ENCODE measurements at places on chromosomes 11 and 22.

- no peak for DNase-seq
Measured at GRCh38 chr22:18057568-18058209, 20.1 kb upstream of the PEX26 start.

GRCh38 chr11:63552921-63553320 is 10.3 kb downstream of the PLAAT2 start:
- no peak for DNase-seq

DNA sequence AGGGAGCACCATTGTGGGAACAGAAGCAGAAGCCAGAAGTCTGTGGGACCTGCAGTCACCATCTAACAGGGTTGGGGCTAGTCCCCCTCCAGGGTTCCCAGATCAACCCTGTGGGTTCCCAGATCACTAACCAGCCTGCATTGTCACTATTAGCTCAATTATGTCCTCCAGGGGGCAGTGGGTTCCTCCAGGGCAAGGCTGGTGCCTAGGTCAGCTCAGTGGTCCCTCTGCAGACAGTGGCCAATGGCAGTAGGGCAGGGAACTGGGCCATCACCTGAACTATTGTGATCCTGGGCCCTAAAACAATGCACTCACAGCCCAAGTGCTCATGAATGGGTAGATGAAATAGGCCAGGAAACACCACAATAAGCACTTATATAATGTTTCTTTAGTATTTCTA is 18.8 kb upstream of the PRSS23 start:
- no peak for DNase-seq

GRCh38 chr11:16898274-16898985 is 115.8 kb downstream of the PLEKHA7 start:
- no peak for DNase-seq

DNA sequence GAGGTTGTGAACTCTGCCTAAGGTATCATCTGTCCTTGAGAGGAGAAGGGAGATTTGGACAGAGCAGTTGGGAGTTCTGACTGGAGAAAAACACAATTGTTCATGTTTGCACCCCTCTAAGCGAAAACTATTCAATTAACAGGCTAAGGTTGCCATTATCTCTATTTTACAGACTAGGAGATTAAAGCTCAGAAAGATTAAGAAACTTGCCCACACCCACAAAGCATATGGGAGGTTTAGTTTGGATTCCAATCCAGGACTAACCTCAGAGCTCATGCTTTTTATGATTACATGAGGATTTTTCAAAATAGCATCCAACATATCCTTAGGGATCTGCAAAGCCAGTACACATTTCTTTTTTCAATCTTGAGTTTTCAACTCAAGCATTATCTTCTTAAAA is 22.0 kb downstream of the GAB2 start:
- no peak for DNase-seq

DNA sequence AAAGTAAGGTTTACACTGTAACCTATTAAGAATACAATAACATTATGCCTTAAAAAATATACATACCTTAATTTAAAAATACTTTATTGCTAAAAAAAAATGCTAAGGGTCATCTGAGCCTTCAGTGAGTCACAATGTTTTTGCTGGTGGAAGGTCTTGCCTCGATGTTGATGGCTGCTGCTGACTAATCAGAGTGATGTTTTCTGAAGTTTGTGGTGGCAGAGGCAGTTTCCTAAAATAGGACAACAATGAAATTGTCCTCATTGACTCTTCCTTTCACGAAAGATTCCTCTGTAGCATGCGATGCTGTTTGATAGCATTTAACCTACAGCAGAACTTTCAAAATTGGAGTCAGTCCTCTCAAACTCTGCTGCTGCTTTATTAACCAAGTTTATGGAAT is 97.6 kb downstream of the FAT3 start:
- no peak for DNase-seq

Measured in GM19239 (cell line).